Stimulated activated CD4-positive, alpha-beta T cell treated with anti-CD3 and anti-CD28 coated beads, Interleukin-4, amount 100 ng/mL, for 24 hours (primary cell): ENCODE measurements at places on chromosomes 13 and 19.
A peak's percentile ranks its signal among the peaks of the same experiment; 100 is the strongest.

- no peak for DNase-seq
Observed at GRCh38 chr13:90171649-90172048, 1175.8 kb upstream of the MIR17HG start.

- no peak for DNase-seq
Observed at GRCh38 chr19:29086182-29086581, 126.8 kb downstream of the UQCRFS1 start.

GRCh38 chr13:51715613-51716012, 88.3 kb downstream of the DHRS12 start:
- no peak for DNase-seq

DNA sequence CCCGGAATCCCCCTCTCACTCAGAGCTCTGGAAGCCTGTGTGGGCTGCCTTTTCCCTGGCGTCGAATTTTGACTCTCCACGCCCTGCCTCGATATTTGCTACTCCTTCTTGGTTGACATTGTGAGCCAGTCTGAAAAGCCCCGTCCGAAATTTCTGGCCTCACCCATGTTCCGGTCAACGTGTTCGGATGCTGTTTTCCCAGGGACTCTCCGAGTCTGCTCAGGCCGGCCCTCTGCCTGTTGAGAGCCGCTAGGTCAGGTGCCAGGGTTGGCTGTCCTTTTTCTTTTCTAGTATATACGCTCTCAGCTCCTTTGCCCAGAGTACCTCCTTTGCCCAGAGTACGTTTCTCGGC, 6.8 kb upstream of the DGKH start:
- DNase-seq: peak; percentile 7

GRCh38 chr13:35342440-35342839, 134.0 kb downstream of the MAB21L1 start:
- no peak for DNase-seq

- DNase-seq: no peak
Observed at GRCh38 chr19:55157064-55157908, at the start of gene TNNI3. Gene TNNI3 (minus strand): TSS chr19:55157732. CDS start chr19:55157589, 143 bp downstream.

- peak; percentile 32 for DNase-seq
Observed at GRCh38 chr19:55406826-55407549, 600 bp downstream of the UBE2S start.

GRCh38 chr19:5466814-5467291, 11.6 kb downstream of the ZNRF4 start:
- no peak for DNase-seq

DNA sequence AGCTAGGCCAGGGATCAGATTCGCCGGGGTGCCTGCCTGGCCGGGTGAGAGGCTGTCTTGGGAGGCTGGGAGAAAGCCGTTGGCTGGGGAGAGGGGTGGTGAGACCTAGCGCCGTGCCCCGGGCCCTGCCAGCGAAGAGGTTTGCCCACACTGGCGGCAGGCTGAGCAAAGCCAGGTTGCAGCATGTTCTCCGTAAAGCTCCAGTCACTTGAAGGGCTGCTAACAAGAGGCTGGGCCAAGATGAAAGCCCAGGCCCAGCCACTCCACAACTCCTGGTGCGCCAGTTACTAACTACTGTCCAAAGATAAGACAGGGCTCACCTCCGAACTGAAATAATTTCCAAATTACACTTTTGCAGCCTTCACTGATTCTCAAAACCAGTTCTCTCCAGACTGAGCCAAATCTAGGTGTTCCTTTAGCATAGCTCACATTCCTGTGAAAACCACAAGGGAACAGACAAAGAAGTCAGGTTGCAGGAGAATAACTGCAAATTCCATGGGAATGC, 16.3 kb downstream of the ELAVL1 start:
- no peak for DNase-seq

DNA sequence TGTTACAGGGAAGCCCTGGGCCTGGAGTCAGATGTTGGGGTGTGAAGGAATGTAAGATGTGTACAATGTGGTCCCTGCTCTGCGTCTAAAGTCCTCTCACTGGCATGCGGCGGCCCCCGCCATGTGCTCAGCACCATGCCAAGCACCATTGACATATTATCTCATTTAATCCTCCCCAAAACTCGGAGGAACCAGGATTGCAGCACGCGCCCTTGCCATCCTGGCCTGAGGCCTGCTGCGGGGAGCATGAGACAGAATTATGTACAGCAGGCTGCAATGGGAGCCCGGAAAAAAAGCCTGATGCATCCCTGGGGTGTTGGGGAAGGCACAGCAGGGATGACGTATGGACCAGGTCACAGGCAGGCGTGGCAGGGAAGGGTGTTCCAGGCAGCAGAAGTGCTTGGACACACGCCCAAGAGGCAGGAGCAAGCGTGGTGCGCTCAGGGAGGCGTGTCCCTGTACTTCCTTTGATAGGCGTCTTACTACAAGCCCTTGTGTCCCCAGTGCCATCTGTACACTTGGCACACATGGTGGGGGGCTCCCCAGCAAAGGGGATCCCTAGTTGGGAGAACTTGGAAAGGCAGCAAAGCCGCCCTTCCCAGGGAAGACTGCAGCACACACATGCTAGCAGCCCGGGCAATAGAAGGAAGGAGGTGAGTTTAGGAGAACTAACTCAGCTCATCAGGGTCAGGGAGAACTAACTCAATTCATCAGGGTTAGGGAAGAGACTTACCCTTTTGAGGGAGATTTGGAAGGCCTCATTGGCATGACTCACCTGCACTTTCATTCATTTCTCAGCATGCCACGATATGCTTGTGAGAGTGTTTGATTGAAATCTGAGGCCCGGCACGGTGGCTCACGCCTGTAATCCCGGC, 3.4 kb downstream of the EVI5L start:
- no peak for DNase-seq

GRCh38 chr19:39845172-39845571, 1.0 kb downstream of the FBL start:
- DNase-seq: no peak

DNA sequence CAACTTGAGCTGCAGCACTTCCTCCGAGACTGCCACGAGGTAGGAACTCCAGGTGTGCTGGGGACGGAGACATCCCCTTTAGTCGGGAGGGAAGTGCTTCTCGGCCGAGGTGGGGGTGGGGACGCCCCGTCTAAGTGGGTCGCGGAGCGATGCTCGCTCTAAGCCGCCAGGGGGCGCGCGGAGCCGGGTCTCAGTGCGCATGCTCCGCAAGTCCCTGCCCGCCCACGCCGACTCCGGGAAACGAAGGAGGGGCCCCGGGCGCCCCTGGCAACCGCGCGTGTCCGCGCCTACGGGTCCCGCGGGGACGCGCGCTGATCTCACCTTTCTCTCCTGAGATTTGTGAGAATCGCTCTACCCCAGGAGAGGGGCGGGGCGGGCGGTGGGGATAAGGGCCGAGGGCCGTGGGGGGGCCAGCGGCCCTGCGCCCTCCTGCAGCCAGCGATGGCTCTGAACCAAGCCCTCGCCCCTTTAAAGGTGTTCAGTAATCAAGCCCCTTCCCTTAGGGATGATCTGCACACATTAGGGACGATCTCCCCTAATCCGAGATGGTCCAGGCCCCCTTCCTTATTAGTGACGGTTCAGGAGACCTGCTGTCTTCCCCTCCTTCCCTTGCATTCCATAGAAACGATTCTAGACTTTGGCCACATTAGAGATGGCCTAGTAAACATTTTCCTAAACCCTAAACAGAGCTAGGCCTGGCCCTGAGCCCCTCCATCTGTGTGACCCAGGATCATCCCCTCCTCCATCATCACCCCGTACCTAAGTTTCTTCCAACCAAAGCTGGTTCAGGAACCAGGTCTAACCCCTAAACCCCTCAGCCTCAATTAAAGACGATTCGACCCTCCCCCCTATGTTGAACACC, 47.3 kb upstream of the SHKBP1 start:
- DNase-seq: peak; percentile 89

GRCh38 chr13:35851356-35851755, 279.8 kb downstream of the DCLK1 start:
- DNase-seq: no peak

- no peak for DNase-seq
Observed at GRCh38 chr13:41709511-41709910, 251.4 kb downstream of the VWA8 start.

DNA sequence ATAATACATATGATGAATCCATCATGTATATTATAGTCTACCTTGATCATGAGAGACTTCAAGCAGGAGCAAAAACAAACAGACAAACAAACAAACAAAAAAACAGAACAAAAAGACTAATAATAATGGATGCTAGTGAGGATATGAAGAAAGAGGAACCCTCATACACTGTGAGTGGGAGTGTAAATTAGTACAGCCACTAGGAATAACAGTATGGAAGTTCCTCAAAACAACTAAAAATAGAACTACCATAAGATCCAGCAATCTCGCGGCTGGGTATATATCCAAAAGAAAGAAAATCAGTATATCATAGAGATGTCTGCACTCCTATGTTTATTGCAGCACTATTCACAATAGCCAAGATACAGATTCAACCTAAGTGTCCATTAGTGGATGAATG, 7.0 kb upstream of the DLEU7 start:
- DNase-seq: no peak

GRCh38 chr13:89550938-89551337, 1796.5 kb upstream of the MIR17HG start:
- DNase-seq: no peak

DNA sequence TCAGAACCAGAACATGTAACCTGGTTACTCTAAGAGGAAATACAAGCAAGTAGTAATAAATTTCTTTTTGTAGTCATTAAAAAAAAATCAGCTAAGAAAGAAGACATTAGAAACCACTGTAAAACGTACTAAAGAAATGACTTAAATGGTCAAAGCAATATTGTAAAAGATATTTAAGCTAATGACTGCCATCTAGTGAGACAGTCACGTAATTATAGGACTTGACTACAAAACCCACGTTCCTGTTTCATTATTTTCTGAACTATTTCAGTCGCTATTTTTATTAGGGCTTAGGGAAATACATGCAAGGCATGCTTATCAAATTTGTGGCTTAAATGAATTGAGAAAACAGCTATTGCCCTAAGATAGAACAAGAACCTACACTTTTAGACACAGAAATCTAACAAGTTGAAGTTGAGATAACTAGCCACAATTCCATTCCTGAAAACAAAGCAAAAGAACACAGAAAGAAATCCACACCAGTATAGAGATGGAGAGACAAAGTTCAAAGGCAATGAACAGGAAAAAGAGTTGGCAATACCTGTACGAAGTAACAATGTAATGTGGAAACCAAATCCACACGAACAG, 17.9 kb downstream of the ALG5 start:
- no peak for DNase-seq

- peak; percentile 84 for DNase-seq
Observed at GRCh38 chr13:24264976-24265375, 44.4 kb upstream of the C1QTNF9 start.

- DNase-seq: no peak
Observed at GRCh38 chr19:17721821-17722220, 2.5 kb downstream of the MAP1S start.

DNA sequence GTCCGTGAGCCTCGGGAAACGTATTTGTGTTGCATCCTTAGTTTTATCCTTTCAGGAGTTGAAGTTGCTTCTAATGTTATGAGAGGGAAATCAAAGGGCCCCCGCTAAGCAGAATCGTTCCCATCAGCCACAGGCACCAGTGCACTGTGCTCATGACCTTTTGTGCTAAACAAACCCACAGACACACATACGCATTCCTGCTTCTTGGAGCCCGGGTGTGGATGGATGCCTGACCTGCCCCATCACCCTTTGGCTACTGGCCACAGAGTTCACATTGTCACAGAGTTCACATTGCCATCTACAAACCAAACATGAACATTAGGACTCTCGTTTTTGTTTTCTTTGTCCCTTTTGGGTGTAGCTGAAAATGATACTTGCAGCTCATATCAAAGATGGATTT, 47.2 kb downstream of the CHST8 start:
- no peak for DNase-seq

DNA sequence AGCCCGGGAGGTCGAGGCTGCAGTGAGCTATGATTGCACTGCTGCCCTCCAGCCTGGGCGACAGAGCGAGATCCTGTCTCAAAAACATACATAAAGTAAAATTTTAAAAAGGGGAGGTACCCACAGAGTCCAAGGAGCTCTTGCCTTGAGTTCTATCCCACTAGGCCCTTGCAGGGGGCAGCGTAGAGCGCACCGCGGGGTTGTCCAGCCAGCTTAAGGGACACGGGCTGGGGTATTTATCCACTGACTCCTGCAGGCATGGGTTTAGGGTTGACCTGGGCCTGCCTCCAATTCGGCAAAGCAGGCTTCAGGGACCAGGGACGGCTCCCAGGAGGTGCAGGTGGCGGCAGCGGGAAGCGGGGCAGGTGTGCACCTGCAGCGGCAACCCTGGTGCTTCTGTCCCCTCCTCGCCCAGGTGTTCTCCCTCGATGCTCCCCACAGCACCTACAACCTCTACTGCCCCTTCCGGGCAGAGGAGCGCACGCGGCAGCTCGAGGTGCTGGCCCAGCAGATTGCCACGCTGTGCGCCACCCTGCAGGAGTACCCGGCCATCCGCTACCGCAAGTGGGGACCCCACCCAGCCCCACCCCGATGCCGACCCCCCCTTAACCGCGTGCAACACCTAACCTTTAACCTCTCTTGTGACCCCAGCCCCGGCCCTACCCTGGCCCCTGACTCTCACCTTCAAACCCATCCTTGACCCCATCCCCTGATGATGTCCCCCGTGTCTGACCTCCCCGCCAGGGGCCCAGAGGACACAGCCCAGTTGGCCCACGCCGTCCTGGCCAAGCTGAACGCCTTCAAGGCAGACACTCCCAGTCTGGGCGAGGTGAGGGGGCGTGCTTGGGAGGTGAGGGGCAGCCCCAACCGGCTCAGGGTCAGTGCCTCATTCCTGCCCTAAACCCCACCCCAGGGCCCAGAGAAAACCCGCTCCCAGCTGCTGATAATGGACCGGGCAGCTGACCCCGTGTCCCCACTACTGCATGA, 4.7 kb downstream of the STXBP2 start:
- no peak for DNase-seq

GRCh38 chr13:100493418-100493817, 95.2 kb downstream of the GGACT start:
- DNase-seq: no peak

DNA sequence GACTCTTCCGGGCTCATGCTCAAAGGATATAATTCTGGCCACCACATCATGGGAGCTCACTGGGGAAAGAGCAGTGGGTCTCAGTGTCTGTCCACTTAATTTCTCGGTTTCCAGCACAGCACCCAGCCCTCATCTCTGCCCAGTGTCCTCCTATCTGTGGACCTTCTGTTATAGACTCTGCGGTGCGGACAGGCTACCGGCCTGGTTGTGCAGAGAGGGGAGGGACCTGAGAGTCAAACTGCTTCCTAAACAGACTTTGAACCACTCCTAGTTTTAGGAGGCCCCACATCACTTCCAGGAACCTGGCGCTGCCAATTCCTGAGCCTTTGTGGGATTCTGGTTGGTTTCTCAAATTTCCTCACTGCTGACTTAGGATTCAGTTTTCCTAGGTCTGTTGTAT, 59.8 kb upstream of the MED4 start:
- no peak for DNase-seq

GRCh38 chr19:4597975-4598671, 38.6 kb upstream of the SEMA6B start:
- peak; percentile 40 for DNase-seq

DNA sequence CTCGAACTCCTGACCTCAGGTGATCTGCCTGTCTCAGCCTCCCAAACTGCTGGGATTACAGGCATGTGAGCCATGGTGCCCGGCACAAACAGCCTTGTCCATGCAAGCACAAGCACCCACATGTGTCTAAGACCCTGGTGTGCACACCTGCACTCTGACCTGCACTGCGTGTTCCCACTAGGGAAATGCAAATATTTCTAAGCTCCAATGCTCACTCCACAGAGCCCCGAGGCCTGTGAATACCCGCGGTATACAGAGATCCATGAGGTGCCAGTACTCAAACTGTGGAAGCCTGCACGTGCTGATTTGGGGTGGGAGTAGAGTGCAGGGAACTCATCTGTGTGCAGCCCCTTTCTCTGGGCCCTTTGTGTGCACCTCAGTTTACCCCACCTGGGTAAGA, 14.7 kb downstream of the GADD45B start:
- no peak for DNase-seq
